Left ventricle myocardium inferior (tissue), 1 donor: ENCODE measurements at places on chromosomes 5 and 9. TPM values are rescaled to one million over a fixed set of nuclear protein-coding genes. Genes with fewer than 3 reads are reported as not detected.
A peak's percentile ranks its signal among the peaks of the same experiment; 100 is the strongest.

ALDOB gene
- 0.41 TPM for total RNA-seq

- DNase-seq, result peak; percentile 25
Observed at GRCh38 chr5:169637549-169638121, 560 bp downstream of the DOCK2 start.

DNA sequence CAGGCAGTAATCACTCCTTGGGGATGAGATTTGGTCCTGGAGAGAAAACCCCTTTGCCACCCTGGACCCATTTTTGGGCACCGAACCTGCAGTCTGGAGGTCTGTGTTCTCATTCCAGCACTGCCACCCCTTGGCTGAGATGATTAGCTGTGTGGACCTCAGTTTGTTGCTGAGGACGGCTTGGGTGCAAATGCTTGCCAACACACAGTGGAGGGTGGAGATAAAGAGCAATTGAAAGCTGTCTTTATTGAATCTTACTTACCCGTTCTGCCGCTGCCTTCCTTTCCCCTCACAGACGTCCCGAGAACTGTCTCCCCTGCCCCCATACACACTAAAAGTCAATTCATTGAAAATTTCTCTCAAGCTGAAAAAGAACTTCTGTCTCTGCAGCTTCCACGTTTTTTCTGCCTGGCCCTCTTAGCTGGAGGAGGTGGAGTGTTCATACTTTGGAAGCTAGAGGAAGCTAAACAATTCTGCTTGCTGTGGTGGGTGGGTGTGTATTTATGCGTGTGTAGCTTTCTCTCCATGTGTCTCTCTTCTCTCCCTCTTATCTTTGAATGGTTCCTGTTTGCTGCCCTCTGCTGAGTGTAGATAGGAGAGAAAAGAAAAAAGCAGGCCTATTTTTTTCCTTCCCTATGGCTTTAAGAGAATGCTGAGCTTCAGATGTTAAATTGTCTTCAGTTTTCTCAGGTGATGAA is 6.6 kb downstream of the GALNT10 start:
- DNase-seq, result no peak

DNA sequence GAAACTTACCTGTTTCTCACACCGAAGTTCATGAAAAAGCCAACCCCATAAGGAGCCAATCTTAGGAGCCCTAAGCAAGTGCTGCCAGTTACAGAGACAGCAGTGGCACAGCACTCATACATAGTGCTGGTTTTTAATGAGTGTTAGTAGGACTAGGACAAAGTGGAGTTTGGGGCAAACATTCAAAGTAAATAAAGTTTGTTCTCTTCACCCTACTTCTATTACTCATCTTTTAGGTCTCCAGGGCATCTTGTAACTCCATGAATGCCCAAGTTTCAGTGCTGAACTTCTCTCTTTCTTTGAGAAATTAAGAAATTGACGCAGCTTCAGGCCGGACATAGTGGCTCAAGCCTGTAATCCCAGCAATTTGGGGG is 584.7 kb downstream of the EBF1 start:
- DNase-seq, result no peak

GRCh38 chr5:5331848-5332247 is 90.6 kb upstream of the ICE1 start:
- no peak for DNase-seq

- no peak for DNase-seq
Observed at GRCh38 chr9:21015995-21016394, 15.4 kb downstream of the HACD4 start.

- no peak for DNase-seq
Observed at GRCh38 chr5:11684607-11685006, 219.6 kb downstream of the CTNND2 start.

CCDC152 gene
- total RNA-seq, result 0.80 TPM

EPB41L4B gene
- 13.9 TPM for total RNA-seq

DNA sequence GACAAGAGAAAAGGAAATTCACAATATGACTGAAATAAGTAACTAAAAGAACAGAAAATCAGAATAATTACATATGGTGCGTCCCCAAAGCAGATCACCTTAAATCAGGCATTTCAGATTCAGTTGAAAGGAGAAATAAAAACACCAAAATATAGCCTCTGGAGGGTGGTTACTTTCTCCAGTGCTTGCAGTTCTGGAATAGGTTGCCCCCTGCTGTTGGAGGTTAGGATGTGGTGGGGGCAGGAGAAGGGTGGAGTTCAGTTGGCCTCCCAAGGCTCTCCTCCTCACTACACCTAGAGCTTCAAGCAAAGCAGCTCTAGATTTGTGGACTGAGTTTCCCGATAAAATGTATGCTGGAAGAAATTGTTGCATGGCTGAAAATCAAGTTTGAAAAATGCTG is 338.2 kb upstream of the TLE4 start:
- DNase-seq, result no peak

DNA sequence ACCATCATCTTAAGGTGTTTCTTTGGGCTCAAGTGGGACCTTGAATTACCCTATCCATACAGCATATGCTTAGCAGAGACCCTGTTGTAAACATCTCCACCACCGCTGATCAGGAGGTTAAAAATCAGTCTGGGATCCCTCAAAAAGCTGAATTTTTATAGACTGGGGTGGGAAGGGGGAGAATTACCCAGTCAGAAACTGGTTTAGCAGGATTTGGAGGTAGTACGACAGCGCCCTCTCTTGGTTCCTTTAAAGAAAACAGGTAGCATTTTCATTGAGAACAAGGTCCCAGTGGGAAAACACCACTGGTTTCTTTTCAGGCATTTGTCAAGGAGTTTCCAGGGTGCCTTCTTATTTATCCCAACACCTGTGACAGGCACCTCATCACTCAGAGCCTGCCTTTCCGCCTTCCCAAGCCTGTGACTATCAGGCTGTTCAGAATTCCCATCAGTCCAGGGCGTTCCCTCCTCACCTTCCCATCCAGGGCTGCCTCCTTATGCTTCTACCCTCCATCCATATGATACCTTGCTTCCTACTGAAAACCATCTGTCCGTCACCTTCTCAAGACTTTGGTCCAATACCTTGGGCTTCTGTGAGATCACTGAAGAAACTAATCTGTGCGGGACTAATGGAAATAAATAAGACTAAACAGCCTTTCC is 203.8 kb upstream of the RAI14 start:
- DNase-seq, result no peak

TAF1L gene
- not detected for total RNA-seq

- DNase-seq, result no peak
Observed at GRCh38 chr9:111957856-111958631, 61.4 kb downstream of the UGCG start.

UHRF2 gene
- 14.1 TPM for total RNA-seq

LRRC70 gene
- total RNA-seq, result 0.77 TPM

GRCh38 chr9:129580211-129580915 is 40.5 kb downstream of the C9orf50 start:
- DNase-seq, result no peak

- DNase-seq, result peak; percentile 69
Observed at GRCh38 chr5:1860949-1861348, 21.8 kb downstream of the IRX4 start.

GRCh38 chr9:137588311-137588710 is 2.0 kb downstream of the ZMYND19 start:
- DNase-seq, result no peak

GRCh38 chr5:62265648-62266112 is 40.3 kb upstream of the KIF2A start:
- DNase-seq, result no peak

PTGDS gene
- 3,579 TPM for total RNA-seq

- no peak for DNase-seq
Observed at GRCh38 chr5:139043157-139043905, 154.8 kb downstream of the SIL1 start.

DNA sequence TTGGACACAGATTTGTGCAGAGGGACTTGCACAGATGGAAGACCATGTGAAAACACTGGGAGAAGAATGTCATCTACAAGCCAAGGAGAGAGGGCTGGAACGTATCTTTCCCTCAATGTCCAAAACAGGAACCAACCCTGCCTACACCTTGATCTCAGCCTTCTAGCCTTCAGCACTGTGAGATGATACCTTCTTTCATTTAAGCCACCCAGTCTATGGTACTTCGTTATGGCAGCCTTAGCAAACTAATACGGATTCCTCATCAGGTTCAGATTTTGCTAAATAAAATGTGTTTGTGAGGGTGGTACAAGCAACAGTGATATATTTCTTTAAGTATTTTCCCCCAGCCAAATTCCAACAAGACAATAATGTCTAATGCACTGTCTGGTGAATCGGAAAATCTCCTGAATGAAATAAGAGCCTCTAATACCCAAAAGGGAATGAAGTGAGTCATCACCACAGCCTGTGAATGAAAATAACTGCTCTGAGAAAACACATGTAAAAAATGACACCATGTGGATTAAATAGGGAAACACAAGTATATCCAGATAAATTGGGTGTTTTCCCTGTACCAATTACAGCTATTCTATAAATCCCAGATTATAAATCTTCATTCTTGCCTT is 182.8 kb upstream of the TARS1 start:
- no peak for DNase-seq

CTNND2 gene
- total RNA-seq, result 18.4 TPM

DNA sequence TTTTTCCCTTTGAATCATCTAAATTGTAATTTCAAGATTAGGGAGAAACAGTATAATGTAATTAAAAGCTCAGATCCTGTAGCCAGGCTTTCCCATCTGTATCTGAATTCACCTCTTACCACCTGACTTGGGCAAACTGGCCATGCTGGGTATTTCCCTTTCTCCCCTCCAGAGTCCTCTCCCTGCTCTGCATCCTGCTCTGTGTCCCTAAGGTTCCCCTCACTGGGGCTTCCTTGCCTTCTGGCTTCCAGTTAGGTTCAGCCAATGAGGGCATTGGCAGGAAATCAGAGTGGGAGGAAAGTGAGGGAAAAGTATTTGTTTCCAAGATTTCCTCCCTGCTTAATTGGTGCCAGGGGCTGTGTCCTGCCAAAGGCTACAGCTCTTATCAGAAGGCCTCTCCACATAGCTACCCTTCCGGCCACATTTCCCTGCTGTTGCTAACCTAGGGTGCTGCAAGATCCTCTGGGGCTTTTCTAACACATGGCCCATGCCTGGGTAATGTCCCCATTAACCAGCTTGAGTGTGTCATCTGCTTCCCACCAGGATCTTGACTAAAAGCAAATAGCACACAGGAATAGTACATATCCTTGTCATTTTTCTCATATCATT is 51.0 kb upstream of the MPDZ start:
- peak; percentile 50 for DNase-seq

- DNase-seq, result peak; percentile 43
Observed at GRCh38 chr9:130143958-130144366, 28.2 kb upstream of the NCS1 start.

OGN gene
- 19.2 TPM for total RNA-seq

DNA sequence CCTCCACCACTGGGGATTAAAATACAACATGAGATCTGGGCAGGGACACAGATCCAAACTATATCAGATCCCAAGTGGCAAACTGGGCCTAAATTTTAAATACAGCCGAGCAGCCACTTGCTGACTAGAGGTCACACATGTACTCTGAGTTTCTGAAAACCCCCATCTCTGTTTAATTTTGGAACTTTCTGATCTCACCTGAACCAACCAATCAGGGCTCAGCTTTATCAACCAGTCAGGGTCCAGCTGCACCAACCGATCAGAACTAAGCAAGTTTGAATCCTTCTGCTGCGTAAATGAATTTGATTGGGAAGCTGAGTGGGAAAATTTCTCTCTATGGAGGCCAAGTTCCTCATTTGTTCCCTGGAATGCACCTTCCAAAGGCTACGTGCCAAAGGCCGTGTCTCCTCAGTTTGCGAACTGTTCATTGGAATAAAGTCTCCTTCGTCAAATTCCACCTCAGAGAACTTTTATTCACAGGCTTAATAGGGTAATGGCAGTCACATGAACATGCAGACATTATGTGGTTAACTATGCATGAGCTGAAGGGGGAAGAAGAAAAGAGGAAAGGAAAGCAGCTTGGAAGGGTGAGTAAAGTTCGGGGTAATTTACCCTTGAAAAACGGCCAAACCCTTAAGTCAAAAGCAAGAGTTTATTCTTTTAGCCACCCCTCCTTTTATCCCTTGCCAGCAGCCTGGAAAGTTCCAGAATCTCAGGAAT is 3.7 kb downstream of the CD180 start:
- DNase-seq, result no peak

FAM153A gene
- 0.63 TPM for total RNA-seq

DNA sequence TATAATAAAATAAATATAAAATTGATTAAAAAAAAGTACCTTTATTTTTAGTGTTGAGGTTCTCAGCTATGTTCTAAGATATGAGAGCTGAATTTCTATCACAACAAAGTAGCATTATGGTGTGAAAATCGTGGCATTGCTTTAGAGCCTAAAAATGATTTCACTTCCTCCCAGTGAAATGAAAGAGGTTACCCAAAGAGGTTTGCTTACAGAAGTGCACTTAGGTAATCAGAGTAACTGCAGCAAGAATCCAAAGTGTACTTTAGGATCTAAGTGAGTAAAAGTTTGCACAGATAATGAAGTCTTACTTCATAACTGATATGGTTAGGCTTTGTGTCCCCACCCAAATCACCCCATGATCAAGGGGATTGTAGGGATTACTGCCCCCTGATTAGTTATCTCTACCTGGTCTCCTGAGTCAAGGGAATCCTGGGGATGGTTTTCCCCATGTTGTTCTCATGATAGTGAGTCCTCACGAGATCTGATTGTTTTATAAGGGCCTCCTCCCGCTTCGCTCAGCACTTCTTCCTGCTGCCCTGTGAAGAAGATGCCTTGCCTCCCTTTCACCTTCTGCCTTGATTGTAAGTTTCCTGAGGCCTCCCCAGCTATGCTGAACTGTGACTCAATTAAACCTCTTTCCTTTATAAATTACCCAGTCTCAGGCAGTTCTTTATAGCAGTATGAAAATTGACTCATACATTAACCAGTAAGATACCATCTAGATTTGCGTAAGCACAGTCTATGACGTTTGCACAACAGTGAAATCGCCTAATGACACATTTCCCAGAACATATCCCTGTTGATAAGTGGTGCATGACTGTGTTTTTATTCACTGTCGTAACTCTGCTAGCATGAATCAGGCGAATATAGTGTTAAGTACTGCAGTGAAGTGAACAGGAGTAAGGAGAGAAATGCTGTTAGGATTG is 40.3 kb upstream of the LRRC70 start:
- DNase-seq, result no peak

- no peak for DNase-seq
Observed at GRCh38 chr9:98317134-98317857, 61.8 kb upstream of the TBC1D2 start.

DDX4 gene
- total RNA-seq, result not detected

GRCh38 chr9:18569941-18570630 is 96.1 kb downstream of the ADAMTSL1 start:
- DNase-seq, result no peak

- DNase-seq, result no peak
Observed at GRCh38 chr5:115898656-115899055, 56.9 kb downstream of the AP3S1 start.

- DNase-seq, result no peak
Observed at GRCh38 chr5:136905571-136905970, 540.2 kb upstream of the TRPC7 start.

IFNK gene
- not detected for total RNA-seq

GRCh38 chr5:133873449-133873848 is 95.0 kb downstream of the C5orf15 start:
- DNase-seq, result no peak

DNA sequence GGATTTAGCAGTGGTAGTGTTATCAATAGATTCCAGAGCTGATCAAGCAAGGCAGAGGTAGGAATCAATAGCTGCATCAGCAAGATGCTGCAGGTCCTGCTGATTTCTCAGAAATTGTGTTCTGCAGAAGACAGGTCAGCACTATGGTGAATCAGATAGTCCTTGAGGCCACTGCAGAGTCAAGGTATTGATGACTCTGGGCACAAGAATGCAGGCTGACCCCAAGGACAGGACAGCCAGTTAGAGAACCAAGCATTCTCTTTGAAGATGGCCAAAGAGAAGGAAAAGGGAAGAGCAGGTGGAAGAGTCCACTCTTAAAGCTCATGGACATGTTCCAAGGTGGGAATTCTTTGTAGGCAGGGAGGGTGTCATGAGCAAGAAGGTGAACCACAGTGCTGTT is 28.0 kb downstream of the PRUNE2 start:
- no peak for DNase-seq

GRCh38 chr9:96508227-96508940 is 58.4 kb downstream of the HABP4 start:
- DNase-seq, result no peak
